Activated CD4-positive, alpha-beta T cell treated with anti-CD3 and anti-CD28 coated beads, Interleukin-2, amount 50 U/mL, for 48 hours (primary cell): ENCODE measurements at places on chromosomes 11 and 22.
A peak's percentile ranks its signal among the peaks of the same experiment; 100 is the strongest.

GRCh38 chr11:50074161-50074560 is 41.5 kb downstream of the OR4C45 start:
- DNase-seq = no peak

DNA sequence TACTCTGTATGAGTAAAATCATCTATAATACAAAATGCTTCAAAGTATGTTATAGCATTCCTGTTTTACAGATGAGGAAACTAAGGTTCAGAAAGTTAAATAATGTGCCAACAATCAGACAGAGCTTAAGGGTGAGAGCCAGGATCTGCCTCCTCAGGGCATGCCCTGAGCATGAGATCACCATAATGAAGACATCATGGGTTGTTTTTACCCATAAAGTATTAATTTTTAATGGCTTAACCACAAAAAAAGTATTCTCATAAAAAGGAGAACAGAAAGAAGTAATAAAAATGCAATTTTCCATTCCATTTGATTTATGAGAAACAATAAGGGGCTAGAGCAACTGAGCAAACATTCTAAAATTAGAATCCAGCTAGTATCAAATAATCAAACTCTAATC is 534.3 kb upstream of the ARHGAP42 start:
- DNase-seq = no peak

DNA sequence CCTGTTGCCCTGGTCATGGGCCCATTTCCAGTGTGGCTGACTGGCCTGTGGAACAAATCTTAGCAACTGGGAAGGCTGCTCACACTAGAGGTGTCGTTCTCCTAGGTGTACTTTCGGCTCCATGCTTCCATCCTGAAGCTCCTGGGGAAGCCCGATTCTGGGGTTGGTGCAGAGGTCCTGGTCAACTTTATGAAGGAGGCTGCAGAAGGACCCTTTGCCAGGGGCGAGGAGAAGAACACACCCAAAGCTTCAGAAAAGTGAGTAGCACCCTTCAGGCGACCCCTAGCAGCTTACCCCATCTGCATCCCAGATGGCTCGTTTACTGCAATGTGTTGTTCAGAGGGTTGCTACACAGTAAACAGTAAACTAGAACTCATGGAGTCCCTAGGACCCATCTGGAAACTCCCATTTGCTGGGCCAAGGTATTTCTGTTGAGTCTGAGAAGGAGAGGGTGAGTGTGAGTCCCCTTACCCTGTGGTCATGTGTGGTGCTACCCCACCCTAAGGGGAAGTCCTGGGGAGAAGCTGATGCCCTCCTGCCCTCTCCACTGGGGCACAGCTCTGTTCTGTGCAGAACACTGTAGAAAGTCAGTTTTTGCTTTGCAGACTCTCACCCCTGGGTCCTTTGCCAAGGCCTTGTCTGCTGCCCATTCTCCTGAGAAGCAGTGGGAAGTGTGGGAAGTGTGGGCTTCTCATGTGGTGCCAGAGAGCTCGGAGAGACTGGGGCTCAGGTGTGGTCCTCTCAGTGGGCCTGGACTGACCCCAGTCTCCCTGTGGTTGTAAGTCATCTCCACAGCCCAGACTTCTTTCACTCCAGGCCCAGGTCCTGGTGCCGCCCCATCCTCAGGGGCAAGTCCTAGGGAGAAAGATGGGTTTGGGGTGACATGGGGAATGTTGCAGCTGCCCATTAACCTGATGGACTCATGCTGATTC is 85.0 kb downstream of the CABIN1 start:
- DNase-seq = no peak

- peak; percentile 7 for DNase-seq
Measured at GRCh38 chr22:32823024-32823730, 21.7 kb downstream of the TIMP3 start.

GRCh38 chr22:47238690-47239473 is 476.4 kb downstream of the TBC1D22A start:
- no peak for DNase-seq

DNA sequence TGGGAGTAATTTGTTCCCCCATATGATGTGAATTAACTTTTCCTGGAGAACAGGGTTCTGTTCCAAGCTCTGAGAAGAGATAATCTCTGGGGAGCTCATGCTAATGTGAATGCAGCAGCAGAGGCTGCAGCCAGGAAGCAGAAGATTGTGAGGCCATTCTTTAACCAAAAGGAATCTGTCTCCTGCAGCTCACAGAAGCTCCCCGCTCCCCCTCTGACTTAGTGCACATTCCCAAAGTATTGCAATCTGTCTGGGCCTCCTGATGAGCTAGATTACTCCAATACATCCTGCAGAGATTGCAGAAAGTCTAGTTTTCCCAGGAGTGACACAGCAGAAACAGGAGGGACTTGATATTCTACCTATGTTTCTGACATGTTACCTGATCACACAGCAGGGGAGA is 420.6 kb upstream of the FAT3 start:
- no peak for DNase-seq

- DNase-seq = no peak
Measured at GRCh38 chr22:43467216-43467940, 55.6 kb downstream of the MPPED1 start.

DNA sequence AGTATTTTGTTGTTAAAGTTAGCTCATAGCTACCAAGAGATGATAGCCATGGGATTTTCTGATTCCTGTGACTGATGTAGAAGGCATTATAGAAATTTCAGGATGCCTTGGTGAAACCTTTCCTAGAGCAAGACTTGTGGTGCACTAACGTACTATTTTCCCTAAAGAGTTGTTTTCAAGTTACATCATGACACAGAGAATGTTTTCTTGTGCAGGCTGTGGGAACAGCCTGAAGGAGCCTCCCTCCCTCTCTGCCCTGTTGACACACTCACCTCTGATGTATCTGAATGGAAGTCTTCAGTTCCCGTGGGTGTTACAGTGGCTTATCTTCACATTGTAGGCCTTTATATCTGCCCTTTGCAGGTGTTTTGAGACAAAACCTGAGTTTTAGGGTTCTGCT is 121.6 kb downstream of the LDLRAD3 start:
- no peak for DNase-seq
